ENCODE measurements at places on chromosomes 1 and 21. TPM values are rescaled to one million over a fixed set of nuclear protein-coding genes. Genes with fewer than 3 reads are reported as not detected.

GRCh38 chr1:161499099-161500039 is 5.9 kb upstream of the FCGR2A start:
- DNase-seq = no peak

- no peak for DNase-seq
Observed at GRCh38 chr1:211148366-211148765, 14.4 kb upstream of the KCNH1 start.

DNA sequence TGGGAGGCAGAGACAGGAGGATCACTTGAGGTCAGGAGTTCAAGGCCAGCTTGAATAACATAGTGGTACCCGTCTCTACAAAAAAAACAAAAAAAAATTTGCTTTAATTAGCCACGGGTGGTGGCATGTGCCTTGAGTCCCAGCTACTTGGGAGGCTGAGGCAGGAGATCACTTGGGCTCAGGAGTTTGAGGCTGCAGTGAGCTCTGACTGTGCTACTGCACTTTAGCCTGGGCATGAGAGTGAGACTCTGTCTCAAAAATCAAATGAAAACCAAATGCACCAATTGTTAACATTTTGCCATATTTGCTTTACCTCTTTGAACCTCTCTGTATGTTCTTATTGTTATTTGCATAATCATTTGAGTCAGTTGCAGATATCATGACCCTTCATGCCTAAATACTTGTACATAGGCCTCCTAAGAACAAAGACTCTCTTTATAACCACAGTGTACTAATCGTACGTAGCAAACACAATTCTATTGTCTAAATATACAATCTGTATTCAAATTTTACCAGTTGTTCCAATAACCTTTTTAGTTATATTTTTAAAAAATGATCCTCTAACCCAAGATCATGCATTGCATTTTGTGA is 8.5 kb upstream of the NID1 start:
- no peak for DNase-seq

Gene ATP5PF
- 59.3 TPM for total RNA-seq

GRCh38 chr1:158020259-158020885 is 26.9 kb downstream of the KIRREL1 start:
- DNase-seq = no peak

Data from GM23248 (cell line).